ENCODE measurements at places on chromosomes 13 and 19.

GRCh38 chr13:109160357-109160756, 530.9 kb downstream of the MYO16 start:
- no peak for DNase-seq

- no peak for DNase-seq
These were observed 6.5 kb downstream of the DOT1L start for GRCh38 chr19:2170219-2170618.

GRCh38 chr13:31965361-31966066, 66.1 kb upstream of the FRY start:
- DNase-seq = no peak

- no peak for DNase-seq
These were observed 681.3 kb upstream of the SLITRK1 start for GRCh38 chr13:84563611-84564010.

DNA sequence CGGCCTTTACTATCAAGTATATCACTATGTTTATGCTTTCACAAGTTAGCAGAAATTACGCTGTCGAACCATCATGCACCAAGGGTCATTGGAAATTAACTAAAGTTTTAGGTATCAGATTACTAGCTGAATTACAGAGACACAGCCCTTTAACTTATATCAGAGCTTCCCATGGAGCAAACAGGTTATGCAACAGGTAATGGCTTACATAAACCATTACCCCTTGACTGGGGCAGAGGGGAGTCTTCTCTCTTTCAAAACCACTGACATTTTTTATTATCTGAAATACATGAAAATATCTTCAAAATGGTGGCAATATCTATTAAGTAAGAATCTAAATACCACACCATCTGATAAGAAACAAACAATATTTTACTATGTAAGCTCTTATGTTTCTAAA, 1692.9 kb upstream of the SLC10A2 start:
- no peak for DNase-seq

- DNase-seq = no peak
These were observed 881 bp downstream of the GEMIN7 start for GRCh38 chr19:45079911-45080370.

DNA sequence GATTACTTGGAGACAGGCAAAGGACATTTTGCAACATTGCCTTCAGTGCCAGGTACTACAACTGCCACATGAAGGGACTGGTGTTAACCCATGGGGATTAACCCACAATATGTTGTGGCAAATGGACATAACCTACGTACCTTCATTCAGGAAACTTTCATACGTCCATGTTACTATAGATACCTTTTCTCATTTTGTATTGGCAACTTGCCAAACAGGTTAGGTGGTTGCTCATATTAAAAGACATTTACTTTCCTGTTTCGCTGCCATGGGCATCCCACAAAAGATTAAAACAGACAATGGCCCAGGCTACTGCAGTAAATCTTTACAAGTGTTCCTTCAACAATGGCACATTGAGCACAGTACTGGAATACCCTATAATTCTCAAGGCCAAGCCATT, 925.3 kb downstream of the SLITRK6 start:
- no peak for DNase-seq

DNA sequence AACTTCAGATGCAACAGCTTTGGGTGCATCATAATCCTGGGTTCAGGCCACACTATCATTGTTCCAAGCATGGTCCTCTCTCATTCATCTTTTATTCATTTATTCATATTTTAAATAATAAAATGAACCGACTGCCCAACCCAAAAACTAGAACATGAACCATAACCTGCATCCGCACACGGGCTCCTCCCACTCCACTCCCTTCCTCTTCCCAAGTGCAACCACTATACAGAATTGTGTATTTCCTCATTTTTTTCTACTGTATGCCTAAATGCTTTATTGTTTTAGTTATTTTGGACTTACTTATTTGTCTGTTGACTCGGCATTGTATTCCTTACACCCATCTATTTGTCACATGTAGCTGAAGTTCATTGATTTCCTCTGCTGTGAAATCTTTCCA, 30.7 kb upstream of the POMP start:
- no peak for DNase-seq

- DNase-seq = no peak
These were observed 177.1 kb downstream of the PCCA start for GRCh38 chr13:100266026-100266425.

- no peak for DNase-seq
These were observed 11.7 kb downstream of the RFX2 start for GRCh38 chr19:6098574-6098973.

GRCh38 chr13:37617173-37617572, 18.6 kb upstream of the POSTN start:
- DNase-seq = no peak

DNA sequence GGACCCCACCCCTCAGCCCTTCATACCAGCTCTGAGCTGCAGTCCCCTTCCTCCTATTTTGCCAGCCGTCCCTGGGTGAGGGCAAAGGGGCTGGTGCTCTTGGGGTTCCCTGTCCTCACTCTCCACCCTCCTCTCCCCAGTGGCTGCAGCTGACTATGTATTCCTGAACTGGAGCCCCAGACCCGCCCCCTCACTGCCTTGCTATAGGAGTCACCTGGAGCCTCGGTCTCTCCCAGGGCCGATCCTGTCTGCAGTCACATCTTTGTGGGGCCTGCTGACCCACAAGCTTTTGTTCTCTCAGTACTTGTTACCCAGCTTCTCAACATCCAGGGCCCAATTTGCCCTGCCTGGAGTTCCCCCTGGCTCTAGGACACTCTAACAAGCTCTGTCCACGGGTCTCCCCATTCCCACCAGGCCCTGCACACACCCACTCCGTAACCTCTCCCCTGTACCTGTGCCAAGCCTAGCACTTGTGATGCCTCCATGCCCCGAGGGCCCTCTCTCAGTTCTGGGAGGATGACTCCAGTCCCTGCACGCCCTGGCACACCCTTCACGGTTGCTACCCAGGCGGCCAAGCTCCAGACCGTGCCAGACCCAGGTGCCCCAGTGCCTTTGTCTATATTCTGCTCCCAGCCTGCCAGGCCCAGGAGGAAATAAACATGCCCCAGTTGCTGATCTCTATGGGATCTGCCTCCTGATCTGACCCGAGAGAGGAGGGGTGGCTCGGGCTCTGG, 2.4 kb downstream of the COX7A1 start:
- DNase-seq = no peak

GRCh38 chr13:40394304-40394985, 272.0 kb downstream of the FOXO1 start:
- no peak for DNase-seq

DNA sequence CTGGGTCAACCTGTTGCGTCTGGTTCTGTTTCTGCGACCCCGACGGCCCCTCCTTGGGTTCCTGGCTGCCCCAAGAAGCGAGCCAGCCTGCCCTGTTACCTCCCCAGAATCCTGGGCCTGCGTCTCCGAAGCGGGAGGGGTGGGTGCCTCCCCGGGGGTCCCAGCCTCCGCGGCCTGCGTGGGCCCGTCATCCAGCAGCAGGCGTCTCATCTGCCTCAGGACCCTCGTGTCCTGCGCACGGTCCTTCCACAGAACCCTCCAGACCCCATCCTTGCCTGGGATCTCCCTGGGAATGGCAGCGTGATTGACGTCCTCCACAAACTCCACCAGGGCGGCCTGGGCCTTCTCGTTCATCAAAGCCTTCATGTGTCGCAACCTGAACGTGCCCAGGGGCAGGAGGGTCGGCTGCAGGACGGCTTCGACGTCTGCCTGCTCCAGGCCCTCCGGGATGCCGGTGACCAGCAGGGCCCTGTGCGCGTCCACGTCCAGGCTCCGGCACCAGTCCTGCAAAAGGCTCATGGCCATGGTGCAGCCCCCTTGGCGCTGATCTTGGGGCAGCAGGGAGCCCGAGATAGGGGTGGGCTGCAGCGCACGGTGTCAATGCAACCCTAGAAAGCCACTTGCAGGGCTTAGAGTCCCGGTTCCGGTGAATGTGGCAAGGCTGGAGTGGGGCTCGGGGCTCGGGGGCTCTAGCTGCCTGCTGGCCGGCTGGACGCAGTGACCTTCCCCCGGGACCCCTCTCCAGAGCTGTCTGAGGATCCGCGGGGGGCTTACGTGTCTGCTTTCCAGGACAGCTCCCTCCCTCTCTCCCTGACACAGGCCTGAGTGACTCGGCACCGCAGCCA, 504 bp downstream of the PNMA8B start:
- no peak for DNase-seq

- DNase-seq = no peak
These were observed 34.2 kb upstream of the ZNF254 start for GRCh38 chr19:24052811-24053210.

DNA sequence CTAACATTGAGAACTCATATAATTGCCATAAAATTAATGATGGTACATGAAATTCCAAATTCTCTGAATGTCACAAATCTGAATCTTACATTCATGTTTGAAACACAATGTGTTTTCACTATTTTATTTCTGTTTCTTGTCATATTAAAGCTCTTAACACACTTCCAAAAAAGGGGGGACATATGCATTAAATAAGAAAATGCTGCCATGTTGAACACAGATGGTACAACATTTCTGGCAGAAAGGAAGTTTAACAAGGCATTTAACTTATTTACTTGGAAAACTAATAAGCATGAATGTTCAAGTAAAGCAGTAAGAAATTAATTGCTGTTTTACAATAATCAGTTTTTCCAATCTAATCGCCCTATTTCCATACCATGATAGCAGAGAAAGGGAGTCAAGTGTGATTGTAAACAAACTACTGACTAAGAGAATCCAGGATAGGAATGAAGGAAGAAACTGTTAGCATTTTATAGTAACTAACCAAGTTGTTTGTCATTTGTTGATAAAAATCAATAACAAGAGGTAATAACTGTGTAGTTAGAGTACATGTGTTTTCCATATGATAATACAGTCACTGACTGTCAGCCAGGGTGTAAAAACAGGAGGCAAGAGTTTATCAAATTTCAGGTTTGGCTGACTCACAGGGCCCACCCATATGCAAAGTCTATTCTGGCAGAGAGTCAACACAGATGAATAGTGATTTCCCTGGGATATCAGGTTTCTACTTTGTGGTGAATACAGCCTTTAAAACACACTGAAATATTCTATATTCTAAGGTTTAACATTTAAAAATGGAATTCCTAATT, 5.7 kb upstream of the FOXO1 start:
- DNase-seq = no peak

- DNase-seq = no peak
These were observed 8.4 kb downstream of the EPHX3 start for GRCh38 chr19:15223649-15224361.

GRCh38 chr13:106491928-106492587, 43.4 kb downstream of the EFNB2 start:
- no peak for DNase-seq

DNA sequence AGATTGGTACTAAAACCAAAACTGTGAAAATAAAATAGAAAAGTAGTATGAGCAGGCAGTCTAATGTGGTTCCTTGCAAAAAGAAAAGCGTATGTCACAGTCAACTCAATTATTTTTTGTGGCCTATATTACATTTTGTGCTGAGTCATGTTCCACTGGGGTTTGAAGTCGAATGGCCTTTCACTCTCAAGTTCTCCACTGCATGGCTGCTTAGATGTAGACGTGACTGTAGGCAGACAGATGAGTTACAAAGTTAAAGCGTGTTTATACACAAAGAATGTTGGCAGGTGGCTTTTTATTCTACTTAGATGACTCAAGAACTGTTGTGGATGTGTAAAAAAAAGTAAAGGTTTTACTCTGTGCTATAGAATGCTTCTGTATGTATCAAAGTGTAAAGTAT, 133.9 kb downstream of the SLITRK6 start:
- DNase-seq = no peak

DNA sequence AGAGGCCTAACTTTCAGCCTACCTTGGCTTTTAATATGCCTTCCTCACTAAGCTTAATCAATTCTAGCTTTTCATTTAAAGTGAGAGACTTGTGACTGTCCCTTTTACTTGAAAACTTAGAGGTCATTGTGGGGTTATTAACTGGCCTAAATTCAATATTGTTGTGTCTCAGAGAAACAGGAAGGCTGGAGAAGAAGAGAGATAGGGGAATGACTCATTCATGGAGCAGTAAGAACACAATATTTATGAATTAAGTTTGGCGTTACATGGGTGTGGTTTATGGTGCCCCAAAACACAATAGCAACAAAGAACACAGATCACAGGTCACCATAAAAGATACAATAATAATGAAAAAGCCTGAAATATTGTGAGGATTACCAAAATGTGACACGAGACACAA, 612.1 kb downstream of the TBC1D4 start:
- no peak for DNase-seq

DNA sequence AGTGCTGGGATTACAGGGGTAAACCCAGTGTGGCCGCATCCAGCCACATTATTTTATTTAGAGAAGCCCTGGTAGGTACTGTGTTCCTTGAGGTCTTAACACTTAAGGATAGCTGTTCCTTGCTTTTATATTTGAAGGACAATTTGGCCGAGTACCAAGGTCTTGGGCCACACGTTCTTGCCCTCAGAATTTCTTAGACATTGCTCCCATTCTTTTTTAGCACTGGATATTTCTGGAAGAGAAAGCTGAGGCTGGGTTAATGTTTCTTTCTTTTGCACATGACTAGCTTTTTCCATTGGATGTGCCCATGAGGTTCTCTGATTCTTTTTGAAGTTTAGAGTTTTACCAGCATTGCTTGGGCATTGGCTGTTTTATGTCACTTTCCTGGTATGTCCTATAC, 5.5 kb upstream of the RNF113B start:
- DNase-seq = no peak

GRCh38 chr19:570937-571565, 1.3 kb upstream of the BSG start:
- peak; percentile 13 for DNase-seq

GRCh38 chr13:36837354-36838092, 18.5 kb downstream of the RFXAP start:
- DNase-seq = no peak

GRCh38 chr19:1074544-1075283, 7.7 kb downstream of the ARHGAP45 start:
- DNase-seq = no peak

DNA sequence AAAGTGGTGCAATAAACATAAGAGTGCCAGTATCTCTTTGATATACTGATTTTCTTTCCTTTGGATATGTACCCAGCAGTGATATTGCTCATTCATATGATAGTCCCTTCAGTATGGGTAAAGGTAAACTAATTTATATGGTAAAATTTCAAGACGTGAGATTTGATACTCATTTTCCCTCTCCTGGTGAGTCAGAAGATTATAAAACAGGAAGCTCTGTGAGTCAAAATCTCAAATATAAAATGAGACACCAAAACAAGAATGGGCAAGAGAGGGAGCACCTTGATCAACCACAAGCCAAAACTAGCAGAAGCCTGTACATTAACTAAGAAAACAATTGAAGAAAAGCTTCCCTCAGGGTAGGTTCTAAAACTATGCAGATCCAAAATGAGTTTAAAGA, 216.3 kb downstream of the SLITRK6 start:
- DNase-seq = no peak

GRCh38 chr13:38661010-38661675, 25.7 kb upstream of the FREM2 start:
- no peak for DNase-seq

DNA sequence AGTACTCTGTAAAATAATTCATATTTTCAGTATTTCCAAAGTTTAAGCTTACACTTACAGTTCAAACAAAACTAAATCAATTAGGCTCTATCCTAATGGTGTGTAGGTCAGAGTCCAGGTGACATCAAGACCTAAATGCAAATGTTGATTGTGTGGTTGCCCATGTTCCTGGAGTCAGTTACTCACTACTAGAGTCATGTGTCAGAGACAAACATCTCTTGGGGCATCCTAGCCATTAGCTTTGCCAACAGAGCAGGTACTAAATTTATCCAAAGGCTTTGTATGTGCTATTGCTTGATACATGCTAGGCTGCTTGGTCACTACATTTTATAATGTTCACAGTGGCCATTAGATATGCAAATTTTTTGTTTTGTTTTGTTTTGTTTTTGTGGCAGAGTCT, 11.7 kb downstream of the SPRY2 start:
- no peak for DNase-seq

Data from right hindlimb (tissue), 1 donor.